ENCODE measurements at places on chromosomes 1 and 21.

- DNase-seq, result no peak
Measured at GRCh38 chr1:200143347-200143746, 115.8 kb downstream of the NR5A2 start.

- DNase-seq, result no peak
Measured at GRCh38 chr1:234612352-234613127, 2.6 kb upstream of the IRF2BP2 start.

DNA sequence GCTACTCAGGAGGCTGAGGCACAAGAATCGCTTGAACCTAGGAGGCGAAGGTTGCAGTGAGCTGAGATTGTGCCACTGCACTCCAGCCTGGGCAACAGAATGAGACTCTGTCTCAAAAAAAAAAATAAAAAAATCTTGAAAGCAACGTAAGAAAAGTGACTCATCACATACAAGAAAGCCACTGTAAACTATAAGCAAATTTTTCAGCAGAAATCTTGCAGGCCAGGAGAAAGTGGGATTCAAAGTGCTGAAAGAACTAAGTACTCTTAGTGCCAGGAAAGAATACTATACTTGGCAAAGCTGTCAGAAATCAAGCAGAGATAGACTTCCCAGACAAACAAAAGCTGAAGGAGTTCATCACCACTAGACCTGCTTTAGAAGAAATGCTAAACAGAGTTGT is 4.4 kb upstream of the HMGN1 start:
- no peak for DNase-seq

DNA sequence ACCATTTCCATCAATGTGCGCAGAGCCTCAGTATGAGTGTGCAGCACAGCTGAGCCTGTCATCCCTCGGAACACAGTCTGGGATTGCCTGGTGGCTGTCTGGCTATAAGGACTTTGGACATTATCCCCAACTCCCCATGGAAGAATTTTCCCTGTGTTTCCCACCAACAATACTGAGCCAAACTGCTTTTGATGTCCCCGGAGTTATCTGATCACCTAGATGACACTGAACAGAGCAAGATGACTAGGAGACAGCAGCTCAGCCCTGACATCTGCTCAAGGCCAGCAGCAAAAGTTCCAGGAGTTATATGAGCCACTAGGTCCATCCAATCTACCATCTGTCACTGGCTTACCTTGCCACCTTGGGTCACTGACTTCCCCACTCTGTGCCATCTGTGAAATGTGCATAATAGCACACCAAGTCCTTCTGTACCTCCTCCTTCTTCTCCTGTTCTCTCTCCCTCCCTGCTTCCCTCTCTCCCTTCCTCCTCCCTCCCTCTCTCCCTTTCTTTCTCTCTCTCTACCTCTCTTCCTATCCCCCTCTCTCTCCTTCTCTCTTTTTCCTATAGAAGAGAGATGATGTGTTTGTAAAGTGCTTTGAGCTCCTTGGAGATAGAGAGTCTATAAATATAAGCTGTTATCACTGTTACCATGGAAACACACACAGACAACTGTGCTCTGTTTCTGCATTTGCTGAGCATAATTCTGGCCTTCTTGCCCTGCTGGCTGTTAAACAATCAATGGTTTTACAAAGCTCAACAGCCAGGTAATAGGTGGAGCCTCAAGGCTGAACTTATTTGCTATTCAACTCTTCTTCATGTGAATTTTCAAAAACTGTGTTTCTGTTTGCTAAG is 19.7 kb upstream of the ATP1B1 start:
- no peak for DNase-seq

- DNase-seq, result no peak
Measured at GRCh38 chr1:201807958-201808632, 20.9 kb upstream of the IPO9 start.

DNA sequence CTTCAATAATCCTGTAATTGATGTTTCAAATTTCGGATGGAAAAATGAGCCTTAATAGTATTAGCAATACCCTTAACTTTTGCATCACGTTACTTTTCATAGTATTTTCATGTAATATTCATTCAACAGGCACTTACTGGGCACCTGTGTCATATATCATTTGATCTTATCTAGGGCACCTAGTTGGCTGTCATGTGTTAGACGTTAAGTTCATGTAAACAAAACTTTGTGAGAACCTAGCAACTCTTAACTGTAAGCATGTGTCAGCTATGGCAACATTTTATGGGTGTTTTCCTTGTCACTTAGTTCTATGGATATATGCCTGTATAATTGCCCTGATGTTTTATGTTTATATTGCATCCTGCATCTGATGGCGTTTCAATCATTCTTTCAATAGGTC is 777 bp downstream of the LAMC2 start:
- DNase-seq, result no peak

- no peak for DNase-seq
Measured at GRCh38 chr1:221723018-221723847, 18.7 kb downstream of the DUSP10 start.

DNA sequence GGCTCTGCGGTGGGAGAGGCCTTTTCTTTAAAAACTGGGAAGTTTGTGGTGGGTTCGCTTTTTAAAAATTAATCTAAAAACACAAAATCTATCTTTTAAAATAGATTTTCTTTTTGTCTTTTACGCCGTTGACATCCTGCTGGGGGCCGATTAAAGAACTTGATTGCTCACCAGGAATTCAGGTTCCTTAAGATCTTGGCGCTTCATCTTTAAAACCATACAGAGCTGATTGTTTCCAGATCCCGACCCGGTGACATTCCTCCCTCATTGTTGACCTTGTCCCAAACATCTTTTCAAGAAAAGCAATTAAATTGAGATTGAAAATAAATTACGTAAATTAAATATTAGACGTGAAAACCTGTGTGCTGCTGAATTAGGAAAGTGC is 546 bp upstream of the ZNF697 start:
- DNase-seq, result no peak

DNA sequence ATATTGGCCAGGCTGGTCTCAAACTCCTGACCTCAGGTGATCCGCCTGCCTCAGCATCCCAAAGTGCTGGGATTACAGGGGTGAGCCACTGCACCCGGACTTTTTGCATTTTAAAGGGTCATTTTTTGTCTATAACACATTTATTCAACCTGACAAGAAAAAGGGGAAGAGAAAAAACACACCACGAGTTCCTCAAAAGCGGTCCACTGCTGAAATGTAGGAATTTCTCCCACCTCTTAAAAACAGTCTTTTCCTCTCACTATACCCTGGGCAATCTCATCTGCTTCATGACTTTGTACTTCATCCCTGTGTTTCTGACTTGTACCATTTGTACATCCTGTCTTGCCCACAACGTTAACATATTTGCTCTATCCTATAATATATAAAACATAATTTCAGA is 413.3 kb upstream of the PTBP2 start:
- DNase-seq, result no peak

DNA sequence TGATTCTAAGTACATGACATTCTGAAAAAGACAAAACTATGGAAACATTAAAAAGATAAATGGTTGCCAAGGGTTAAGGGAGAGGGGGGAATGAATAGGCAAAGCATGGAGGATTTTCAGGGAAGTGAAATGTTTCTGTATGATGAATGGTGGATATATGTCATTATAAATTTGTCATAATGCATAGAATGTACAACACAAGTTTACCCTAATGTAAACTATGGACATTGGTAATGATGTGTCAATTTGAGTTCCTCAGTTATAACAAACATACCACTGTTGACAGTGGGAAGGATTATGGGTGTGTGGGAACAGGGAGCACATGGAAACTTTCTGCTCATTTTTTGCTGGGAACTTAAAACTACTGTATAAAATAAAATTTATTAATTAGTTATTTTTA is 427.1 kb upstream of the ESRRG start:
- DNase-seq, result no peak

- DNase-seq, result no peak
Measured at GRCh38 chr1:30668024-30668423, 55.4 kb downstream of the MATN1 start.

DNA sequence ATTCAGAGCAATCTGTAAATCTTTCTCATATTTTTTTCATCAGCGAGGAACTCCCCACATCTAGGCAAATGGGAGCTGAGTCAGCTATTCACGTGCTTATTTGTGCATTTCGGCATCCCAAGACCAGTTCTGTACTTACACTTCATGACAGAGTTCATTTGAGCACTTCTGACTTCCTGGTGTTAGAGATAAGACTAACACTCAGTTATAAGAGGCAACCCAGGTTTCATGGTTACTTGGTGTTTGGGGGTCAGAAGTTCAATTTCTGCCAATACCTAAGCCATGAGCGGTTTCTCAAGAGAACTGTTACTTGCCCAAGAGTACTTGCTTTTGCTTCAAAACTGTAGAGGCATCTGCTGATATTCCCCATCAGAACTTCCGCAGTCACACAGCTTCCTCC is 24.1 kb upstream of the DESI2 start:
- no peak for DNase-seq

GRCh38 chr1:14242870-14243269 is 355.6 kb upstream of the KAZN start:
- no peak for DNase-seq

DNA sequence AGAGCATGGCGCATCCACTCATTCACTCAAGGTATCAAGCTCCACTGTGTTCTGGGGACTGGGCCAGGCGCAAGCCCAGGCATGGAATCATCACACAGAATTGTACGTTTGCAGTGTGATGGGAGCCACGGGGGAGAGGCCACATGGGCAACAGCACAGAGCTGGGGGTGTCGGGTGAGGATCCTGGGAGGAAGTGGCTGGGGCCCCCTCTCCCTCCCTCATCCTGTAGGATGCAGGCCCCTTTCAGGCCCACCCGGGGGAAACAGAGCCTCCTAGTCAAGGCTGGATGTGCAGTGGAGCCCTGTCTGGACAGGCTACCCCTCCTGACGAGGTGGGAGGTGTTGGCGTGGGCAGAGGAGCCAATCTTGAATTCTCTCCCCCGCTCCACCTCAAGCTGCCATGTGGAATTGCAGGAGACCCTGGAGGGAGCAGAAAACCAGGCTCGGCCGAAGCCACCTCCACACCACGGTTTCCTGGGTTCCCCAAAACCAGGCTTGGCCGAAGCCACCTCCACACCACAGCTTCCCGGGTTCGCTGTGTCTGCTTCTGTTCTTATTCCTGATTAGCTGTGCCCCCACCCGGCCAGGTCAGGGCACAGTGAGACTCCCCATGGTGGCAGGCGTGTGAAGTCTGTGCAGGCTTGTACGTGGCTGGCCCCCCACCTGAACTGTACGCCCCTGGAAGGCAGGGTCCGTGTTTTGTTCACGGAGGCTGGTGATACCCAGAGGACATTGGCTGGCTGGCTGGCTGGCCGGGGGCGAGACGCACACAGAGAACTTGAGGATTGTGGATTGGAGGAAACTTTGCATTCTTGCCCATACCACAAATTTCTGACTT is 4.2 kb upstream of the C1orf174 start:
- DNase-seq, result no peak

- no peak for DNase-seq
Measured at GRCh38 chr1:109475261-109475660, 8.4 kb upstream of the ATXN7L2 start.

GRCh38 chr1:63590166-63590560 is 3.0 kb upstream of the PGM1 start:
- DNase-seq, result no peak

- DNase-seq, result no peak
Measured at GRCh38 chr1:234708700-234709395, 98.9 kb upstream of the IRF2BP2 start.

GRCh38 chr1:180742663-180743062 is 110.8 kb downstream of the XPR1 start:
- no peak for DNase-seq

- DNase-seq, result no peak
Measured at GRCh38 chr1:208944981-208945451, 638.5 kb upstream of the CAMK1G start.

- DNase-seq, result no peak
Measured at GRCh38 chr1:35454176-35454575, 103.0 kb downstream of the KIAA0319L start.

DNA sequence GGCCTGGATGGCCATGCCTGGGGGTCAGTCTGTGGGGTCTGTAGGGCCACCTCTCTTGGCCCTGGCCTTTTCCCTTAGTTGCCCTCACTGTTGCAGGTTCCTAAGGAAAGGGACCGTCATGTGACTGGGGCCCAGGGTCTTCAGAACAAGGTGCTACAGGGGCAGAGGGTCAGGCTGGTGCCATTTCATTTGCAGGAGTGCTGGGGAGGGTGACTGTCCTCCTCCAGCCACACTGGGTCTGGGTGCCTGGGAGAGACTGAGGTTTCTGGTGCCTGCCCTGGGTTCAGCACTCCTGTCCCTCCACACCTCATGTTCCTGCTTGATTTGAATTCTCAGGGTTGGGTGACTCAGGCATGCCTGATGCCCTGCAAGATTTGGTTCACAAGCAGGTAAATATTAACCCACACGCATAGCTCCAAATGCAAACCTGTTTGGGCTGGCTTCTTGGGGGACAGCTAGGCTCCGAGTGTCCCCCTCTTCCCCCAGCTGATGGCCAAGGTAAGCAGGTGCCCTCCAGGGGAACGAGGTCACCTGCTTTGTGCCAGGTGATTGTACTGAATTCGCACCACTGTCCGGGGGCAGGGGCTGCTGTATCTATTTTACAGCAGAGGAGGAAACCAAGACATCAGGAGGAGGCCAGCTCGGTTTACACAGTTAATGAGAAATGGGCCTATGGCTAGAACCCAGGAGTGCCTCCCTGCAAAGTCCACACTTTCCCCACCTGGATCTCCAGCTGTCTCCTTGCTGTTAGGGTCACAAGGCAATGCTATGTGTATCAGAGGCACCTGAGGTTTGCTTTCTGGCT is 20.3 kb downstream of the ARHGEF10L start:
- no peak for DNase-seq

DNA sequence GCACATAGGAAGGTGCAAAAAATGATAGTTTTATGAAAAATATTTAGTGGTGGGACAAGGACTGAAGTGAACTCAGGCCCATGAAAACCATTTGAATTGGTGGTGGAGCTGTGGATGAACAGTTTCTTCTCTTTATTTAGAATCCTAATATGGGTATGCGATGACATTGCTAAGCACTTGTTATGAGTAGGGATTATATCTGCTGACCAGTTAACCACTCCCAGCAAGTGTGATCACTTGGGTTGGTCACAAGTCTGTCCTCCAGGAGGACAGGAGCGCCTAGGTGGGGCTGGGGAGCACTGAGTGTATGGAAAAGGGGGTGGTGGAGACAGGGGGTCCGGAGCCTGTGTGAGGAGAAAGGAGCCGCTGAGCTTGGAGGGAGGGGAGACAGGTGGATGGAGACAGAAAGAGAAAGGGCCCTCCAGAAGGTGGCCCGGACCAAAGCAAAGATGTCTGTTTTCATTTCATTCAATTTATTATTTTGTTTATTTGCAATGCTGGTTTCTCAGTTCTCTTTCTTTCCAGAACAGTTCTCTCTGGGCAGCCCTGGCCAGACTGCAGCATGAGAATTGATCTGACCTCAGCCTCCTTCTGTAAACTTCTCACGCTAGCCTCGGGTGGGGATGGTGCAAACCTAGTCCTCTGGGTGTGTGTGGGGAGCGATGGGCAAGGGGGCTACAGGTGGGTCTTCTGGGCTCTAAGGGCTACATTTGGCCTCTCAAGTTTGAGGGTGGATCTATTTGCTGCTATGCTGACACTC is 9.9 kb upstream of the ZSCAN20 start:
- DNase-seq, result no peak
